Transverse colon (tissue), 4 donors: ENCODE measurements at places on chromosomes 2 and 18. TPM values are rescaled to one million over a fixed set of nuclear protein-coding genes. Genes with fewer than 3 reads are reported as not detected.

The SPATA3 gene
- total RNA-seq, result not detected

The IL1F10 gene
- not detected for total RNA-seq

The ICA1L gene
- total RNA-seq, result 4.4 TPM

The GKN2 gene
- not detected for total RNA-seq

The SNRPD1 gene
- 10.0 TPM for total RNA-seq

The ARL5A gene
- total RNA-seq, result 38.5 TPM

The LIMS4 gene
- 3.4 TPM for total RNA-seq

The GATA6 gene
- total RNA-seq, result 49.7 TPM

The WDCP gene
- 1.5 TPM for total RNA-seq

GRCh38 chr2:231575612-231576256, 16.9 kb upstream of the TEX44 start:
- no peak for DNase-seq
- no peaks in the 10 kb centered on the region for H3K27me3 ChIP-seq
- H3K4me1 ChIP-seq, result no peaks in the 10 kb centered on the region

DNA sequence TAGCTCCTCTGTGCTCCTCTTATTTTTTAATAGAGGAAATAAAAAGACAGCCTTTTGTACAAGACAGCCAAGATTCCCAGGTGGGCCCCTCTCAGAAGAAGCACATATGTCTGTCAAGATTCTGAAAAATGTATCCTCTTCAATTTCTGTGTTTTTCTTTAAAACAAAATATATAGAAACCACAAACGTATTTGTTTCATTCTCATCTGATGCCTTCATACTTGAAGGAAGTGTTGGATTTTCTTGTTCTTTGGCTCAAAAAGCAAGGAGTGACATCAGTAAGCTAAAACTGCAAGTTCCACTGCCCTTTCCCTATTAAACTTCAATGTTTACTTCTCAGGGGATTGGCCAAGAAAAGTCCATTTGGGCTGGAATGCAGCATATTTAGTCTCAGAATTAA, 193.8 kb upstream of the OSR1 start:
- H3K4me1 ChIP-seq, result no peaks in the 10 kb centered on the region
- H3K27ac ChIP-seq, result no peak overlapping the region
- H3K4me3 ChIP-seq, result no peak overlapping the region

- H3K27ac ChIP-seq, result no peak overlapping the region
- no peak for DNase-seq
- no peaks in the 10 kb centered on the region for H3K27me3 ChIP-seq
- H3K4me3 ChIP-seq, result no peak overlapping the region
- H3K36me3 ChIP-seq, result no peaks in the 10 kb centered on the region
Measured at GRCh38 chr2:156192468-156192867, 140.1 kb downstream of the NR4A2 start.

- no peaks in the 10 kb centered on the region for H3K36me3 ChIP-seq
- no peak overlapping the region for H3K4me3 ChIP-seq
- no peak for DNase-seq
- H3K27me3 ChIP-seq, result no peaks in the 10 kb centered on the region
Measured at GRCh38 chr2:68237404-68237803, 14.9 kb downstream of the PPP3R1 start.

- peak overlapping the region; percentile 70 for H3K4me3 ChIP-seq
- H3K27me3 ChIP-seq, result no peaks in the 10 kb centered on the region
- no peaks in the 10 kb centered on the region for H3K36me3 ChIP-seq
- no peak for DNase-seq
- peak overlapping the region; percentile 93 for H3K27ac ChIP-seq
Measured at GRCh38 chr2:200307724-200308545, 1.4 kb downstream of the SPATS2L start.

DNA sequence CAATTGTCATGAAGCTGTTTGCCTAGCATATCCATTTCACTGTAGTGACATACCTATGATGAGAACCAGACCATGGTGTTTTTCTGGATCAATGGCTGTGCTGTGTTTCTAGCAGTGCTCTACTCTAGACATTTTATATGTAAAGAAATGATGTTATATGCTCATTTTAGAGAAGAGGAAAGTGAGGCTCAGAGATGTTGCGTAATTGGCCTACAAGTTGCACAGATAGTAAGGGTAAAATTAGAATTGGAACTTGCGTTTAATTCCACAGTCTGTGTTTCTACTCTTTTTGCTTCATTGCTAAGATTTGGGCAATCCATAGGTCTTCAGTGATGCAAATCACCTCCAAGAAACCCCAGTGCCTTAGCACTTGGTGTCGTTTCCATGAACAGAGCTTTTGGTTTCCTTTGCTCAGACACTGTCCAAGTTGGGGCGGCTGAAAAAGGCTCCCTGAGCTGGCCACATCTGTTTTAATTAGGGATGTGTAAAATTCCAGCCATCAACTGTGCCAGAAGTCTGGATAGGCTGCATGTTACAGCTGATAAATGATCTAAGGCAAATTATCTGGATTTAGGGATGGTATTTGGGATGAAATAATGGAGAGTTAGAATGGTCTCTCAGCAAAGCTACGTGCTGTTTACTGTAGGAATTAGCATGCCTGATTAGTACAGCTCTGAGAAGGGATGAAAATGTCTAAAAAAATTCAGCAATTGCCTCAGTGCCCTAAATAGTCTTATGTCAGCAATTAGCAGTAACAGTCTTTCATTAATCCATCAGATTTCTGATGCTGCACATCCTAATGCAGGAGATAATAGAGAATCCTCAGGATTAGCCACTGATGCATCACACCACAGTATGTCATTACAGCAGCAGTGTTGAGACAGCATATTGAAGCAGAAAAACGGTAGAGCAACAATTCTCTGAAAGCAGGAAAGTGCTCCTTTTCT, 65.3 kb downstream of the PTPRM start:
- no peak for DNase-seq
- no peak overlapping the region for H3K4me3 ChIP-seq
- peaks cover 3% of the 10 kb centered on the region for H3K4me1 ChIP-seq

DNA sequence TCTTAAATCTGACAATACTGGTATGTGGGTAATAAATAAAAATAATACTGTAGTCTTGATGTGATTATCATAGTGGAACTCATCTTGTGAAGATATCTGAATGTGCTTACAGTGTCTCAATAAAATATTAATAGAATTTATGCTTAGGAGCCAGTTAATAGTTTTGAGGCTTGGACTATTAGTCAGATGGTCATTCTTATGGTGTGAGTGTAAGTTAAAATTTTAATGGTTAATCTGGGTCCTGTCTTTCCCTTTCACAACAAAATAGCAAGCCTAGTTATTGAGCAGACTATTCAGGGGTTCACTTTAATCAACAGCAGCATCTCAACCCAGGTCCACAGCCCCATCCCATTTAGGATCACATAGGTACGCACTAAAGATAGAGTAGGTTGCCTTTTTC, 138.9 kb downstream of the HAUS1 start:
- no peaks in the 10 kb centered on the region for H3K4me1 ChIP-seq
- no peak overlapping the region for H3K4me3 ChIP-seq
- H3K27me3 ChIP-seq, result no peaks in the 10 kb centered on the region
- H3K36me3 ChIP-seq, result no peaks in the 10 kb centered on the region
- no peak for DNase-seq
- H3K27ac ChIP-seq, result no peak overlapping the region

DNA sequence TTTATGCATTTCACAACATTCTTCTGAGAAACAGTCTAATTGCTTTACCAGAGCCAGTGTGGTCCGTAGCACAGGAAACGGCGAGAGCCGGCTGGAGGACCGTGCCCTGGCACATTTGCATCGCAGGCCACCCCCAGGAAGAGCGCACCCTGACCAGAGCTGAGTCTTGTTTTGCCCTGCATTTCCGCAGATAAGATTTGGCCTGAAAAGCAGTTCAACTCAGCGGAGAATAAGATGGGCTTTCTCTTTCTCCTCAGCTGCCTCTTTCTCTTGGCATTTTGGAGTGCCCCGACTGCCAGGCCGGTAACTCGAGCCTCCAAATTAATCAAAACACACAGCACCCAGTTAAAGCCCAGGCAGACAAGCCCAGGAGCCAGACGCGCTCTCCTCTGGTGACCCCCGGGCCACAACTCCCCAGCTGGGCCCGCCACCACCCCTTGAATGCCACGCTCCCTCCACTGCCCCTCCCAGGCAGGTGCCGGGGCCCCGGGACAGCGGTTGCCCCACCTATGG, 464 bp downstream of the COL4A4 start:
- peak overlapping the region; percentile 49 for H3K27ac ChIP-seq
- H3K36me3 ChIP-seq, result no peaks in the 10 kb centered on the region
- H3K27me3 ChIP-seq, result peaks cover 60% of the 10 kb centered on the region
- H3K4me3 ChIP-seq, result peak overlapping the region; percentile 60
- peaks cover 18% of the 10 kb centered on the region for H3K4me1 ChIP-seq
- peak; percentile 46 for DNase-seq

DNA sequence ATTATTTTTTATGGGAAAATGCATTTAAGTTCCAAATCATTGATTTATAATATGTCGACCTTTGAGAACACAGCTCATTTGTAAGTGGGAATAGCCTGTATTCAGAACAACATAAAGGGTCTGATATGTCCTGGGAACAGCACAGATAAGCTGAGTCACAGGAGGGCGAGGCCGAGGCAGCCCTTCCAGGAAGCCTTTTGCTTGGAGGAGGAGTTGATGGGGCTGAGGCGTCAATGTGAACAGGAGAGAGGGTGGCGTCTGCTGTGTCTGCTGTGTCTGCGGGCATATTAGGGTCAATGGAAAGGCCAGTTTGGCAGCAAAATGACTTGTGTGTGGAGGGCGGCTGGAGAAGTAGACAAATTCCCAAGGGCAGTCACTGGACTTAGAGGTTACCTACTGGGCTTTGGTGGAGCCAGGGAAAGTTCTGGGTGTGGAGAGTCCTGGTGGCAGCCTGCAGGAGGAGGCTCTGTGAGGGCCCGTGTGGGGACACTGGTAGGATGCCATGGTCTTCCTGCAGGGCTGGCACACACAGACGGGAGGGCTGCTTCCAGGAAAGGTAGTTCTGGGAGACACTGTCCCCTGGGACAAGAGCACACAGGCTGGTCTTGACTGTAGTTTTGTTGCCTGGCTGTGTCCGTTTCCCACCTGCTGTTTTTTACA, 128.1 kb downstream of the GLI2 start:
- no peak for DNase-seq
- H3K4me1 ChIP-seq, result peaks cover 9% of the 10 kb centered on the region
- H3K27me3 ChIP-seq, result peaks cover 25% of the 10 kb centered on the region
- H3K4me3 ChIP-seq, result no peak overlapping the region
- no peaks in the 10 kb centered on the region for H3K36me3 ChIP-seq

- no peaks in the 10 kb centered on the region for H3K36me3 ChIP-seq
- H3K27me3 ChIP-seq, result no peaks in the 10 kb centered on the region
- H3K4me3 ChIP-seq, result no peak overlapping the region
- no peak overlapping the region for H3K27ac ChIP-seq
Measured at GRCh38 chr2:226873051-226873620, 37.3 kb downstream of the RHBDD1 start.

- H3K36me3 ChIP-seq, result no peaks in the 10 kb centered on the region
- no peak for DNase-seq
- no peaks in the 10 kb centered on the region for H3K4me1 ChIP-seq
- no peak overlapping the region for H3K4me3 ChIP-seq
Measured at GRCh38 chr18:29218091-29218490, 1041.2 kb upstream of the CDH2 start.

DNA sequence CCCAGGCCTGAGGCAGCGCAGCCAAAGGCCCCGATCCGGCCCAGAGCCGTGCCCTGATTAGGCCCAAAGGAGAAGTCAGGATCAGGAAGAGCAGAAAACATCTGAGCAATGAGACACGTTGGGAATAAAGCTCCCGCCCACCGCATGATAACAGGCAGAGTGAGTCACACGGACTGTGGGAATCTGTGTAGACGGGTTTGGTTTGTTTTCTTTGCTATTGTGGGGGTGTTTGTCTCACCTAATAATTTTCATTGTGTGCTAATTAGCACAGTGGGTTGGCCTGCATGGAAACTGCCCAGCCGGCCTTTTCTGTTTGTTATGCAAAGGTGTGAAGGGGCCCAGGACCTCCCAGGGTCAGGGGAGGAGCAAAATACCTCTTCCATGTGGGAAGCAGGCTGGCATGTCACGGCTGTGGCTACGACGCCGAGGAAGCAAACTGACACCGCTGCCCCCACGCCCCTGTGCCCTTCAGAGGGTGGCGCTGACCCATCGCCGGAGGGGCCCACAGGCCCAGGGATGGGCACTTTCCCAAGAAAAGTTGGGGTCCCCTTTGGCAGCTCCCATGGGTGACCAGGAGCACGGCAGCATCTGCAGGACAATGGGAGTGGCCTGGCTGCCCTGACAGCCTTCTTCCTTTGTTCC, 68.4 kb upstream of the CTDP1 start:
- no peaks in the 10 kb centered on the region for H3K27me3 ChIP-seq
- no peak for DNase-seq
- H3K4me1 ChIP-seq, result no peaks in the 10 kb centered on the region
- H3K36me3 ChIP-seq, result no peaks in the 10 kb centered on the region
- no peak overlapping the region for H3K4me3 ChIP-seq

DNA sequence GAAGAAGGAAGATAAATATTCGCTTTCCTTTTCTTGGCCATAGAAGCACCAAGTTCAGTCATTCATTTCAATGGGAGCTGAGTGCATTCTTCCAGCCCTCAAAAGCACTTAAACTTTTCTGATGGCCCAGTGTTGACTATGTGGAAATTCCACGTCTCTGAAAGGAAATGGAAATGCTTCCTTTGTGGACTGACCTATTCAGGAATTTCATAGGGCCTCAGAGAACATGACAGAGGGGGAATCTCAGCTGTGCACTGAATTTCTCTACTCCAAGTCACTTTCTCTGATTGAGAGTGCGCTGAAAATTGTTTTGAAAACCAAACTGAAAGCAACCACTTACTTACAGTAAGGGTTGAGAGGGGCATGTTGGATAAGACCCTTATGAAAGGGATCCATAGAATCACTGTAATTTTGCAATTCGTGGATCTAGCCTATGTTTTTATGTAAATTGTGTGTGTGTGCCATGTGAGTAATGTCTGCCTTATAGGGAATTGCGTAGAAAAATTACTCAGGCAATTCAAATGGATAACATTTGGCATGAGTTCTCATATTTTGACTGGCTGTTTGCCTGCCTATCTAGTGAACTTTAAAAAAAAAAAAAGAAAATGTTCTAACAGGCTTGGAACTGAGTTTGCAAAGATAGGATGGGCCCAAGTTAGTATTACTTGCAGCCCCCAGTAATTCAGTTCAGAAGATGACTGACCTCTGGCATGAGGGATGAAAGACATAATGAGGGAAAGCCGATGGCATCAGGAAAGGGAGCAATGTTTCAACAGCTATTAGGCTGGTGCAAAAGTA, 437.0 kb downstream of the PTPRM start:
- no peak for DNase-seq
- no peak overlapping the region for H3K27ac ChIP-seq
- H3K27me3 ChIP-seq, result no peaks in the 10 kb centered on the region
- no peaks in the 10 kb centered on the region for H3K36me3 ChIP-seq

DNA sequence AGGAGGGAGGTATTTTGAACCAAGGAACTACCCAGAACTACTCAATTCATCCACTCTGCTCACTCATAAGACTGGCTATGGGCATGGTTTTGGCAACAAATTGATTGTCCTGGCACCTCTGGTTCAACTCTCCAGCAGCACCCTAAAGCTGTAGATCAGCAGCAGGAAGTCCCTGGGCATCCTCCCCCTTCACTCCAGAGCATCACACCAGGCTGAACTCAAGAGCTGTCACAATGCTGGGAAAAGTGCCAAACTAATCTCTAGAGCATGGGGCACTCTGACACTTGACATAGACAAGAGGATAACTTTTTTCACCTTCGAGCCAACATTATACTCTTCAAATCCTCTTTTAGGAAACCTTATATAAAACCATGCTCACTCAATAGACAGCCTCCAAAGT, 154.1 kb upstream of the RBBP8 start:
- H3K27ac ChIP-seq, result no peak overlapping the region
- no peaks in the 10 kb centered on the region for H3K36me3 ChIP-seq
- no peaks in the 10 kb centered on the region for H3K4me1 ChIP-seq
- H3K27me3 ChIP-seq, result no peaks in the 10 kb centered on the region
- no peak overlapping the region for H3K4me3 ChIP-seq
- no peak for DNase-seq

GRCh38 chr2:27705851-27706622, 42.3 kb downstream of the SLC4A1AP start:
- peak overlapping the region; percentile 79 for H3K27ac ChIP-seq
- peaks cover 17% of the 10 kb centered on the region for H3K4me1 ChIP-seq
- no peaks in the 10 kb centered on the region for H3K27me3 ChIP-seq
- no peaks in the 10 kb centered on the region for H3K36me3 ChIP-seq
